ENCODE measurements at places on chromosomes 3 and 15.
A peak's percentile ranks its signal among the peaks of the same experiment; 100 is the strongest.

- DNase-seq: no peak
These were observed 59.3 kb upstream of the RAD18 start for GRCh38 chr3:9022305-9023225.

DNA sequence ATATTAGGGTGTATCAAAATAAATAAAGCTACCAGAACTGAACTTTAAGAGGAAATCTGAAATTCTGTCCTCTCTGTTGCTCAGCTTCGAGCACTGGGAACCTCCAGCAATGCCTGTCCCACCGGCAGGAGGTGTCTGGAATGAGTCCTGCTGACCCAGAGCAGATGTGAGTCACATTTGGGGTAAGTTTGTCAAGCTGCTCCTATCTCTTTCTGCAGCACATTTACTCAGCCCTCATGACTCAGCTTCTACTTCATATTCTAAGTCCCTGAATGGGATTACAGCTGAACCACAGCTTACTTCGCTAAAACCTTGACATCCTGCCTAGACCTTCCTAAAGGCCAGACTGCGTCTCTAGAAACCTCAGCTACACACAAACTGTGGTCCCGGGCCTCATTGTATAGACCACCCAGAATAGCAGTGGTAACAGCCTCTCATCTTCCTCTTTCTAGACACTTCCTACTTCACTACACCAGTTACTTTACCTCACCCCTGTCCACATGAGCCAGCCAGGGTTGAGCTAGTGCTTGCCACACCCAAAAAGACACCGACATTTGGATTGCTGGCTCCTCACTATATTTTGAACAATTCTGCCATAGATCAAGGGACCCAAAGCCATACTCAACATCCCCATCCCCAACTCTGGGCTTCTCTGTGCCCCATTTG is 109.6 kb upstream of the TMCO5A start:
- DNase-seq: no peak

DNA sequence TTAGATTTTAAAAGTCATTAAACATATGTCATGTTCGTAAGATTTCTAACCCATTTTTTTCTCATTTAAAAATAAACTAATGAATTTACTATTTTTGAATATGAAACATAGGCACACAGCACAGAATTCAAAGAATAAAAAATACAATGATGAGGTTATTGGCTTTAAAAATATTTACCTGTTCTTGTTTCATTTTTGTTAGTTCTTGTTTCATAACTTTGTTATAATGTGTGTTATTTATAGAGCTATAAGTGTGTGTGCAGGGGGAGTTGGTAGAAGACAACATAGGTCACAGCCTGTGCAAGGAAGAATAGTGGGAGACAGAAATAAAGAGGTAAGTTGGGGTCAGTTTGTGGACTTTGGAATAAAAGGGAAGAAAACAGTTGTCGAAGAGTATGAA is 30.8 kb upstream of the NRROS start:
- no peak for DNase-seq

- DNase-seq: no peak
These were observed 22.5 kb upstream of the TSC22D2 start for GRCh38 chr3:150385296-150386242.

- peak; percentile 60 for DNase-seq
These were observed 42.4 kb upstream of the ETV5 start for GRCh38 chr3:186151077-186151971.

Data from NAMALWA (cell line).